T-cell (primary cell): ENCODE measurements at places on chromosomes 1 and 21. TPM values are rescaled to one million over a fixed set of nuclear protein-coding genes. Genes with fewer than 3 reads are reported as not detected.

Gene ZMYND12
- total RNA-seq, result not detected

Gene XPR1
- 16.2 TPM for total RNA-seq

Gene ZBTB17
- total RNA-seq, result 78.3 TPM

Gene GNG5
- total RNA-seq, result 34.9 TPM

Gene PRDM16
- total RNA-seq, result 0.33 TPM

Gene TNFSF4
- total RNA-seq, result 3.7 TPM

Gene ADCY10
- total RNA-seq, result 0.25 TPM

Gene CR1L
- total RNA-seq, result not detected

Gene TEDDM1
- not detected for total RNA-seq

Gene TTLL7
- total RNA-seq, result 0.49 TPM

Gene S100A7A
- not detected for total RNA-seq

Gene C1QA
- 0.33 TPM for total RNA-seq

Gene CFHR3
- not detected for total RNA-seq

Gene ADAMTS4
- 1.8 TPM for total RNA-seq

Gene NOS1AP
- total RNA-seq, result 0.16 TPM

Gene NES
- not detected for total RNA-seq

Gene UBE2U
- total RNA-seq, result not detected

Gene SPRR3
- total RNA-seq, result not detected

Gene TLR5
- total RNA-seq, result 8.0 TPM

Gene KDF1
- total RNA-seq, result 2.8 TPM
